Large intestine (tissue), 12 donors: ENCODE measurements at places on chromosomes 2 and 18. TPM values are rescaled to one million over a fixed set of nuclear protein-coding genes. Genes with fewer than 3 reads are reported as not detected.

The NEU2 gene
- not detected for polyA plus RNA-seq

The MRPS9 gene
- polyA plus RNA-seq: 32.8 TPM

The LIMS3 gene
- polyA plus RNA-seq: 2.2 TPM

DNA sequence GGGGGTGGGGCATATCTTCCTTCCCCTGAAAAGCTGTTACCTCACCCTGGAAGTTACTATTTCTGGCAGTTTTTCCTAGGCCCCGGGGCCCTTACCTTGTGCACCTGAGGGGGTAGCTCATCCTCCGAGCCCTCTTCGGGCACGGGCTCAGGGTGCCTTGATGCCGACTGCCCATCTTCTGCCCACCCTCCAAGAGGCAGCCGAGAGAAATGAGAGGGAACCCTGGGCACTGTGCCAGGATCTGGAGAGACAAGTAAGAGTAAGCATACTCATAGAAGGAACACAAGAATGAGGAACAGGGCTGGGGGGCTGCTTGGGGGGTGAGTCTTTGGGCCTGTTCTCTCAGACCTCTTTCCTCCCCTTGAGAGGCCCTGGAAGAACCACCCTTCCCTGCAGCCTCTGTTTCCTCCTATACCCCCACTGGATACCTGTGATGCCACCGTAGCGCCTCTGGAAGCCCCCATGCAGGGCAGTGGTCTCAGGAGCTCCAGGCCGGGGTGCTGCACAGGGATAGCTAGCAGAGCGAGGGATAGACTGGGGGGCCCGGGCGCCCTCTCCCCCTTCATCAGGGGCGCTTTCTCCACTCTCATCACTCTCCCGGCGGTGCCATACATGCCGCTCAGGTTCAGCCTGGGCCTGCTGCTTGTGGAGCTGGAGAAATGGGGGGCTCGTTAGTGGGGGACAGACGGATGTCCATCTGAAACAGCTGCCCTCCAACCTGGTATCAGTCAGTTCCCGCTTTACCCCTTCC lies 2.1 kb upstream of the ABCB6 start:
- no peak for DNase-seq

- DNase-seq: no peak
These were observed 181.5 kb downstream of the KLHL29 start for GRCh38 chr2:23566241-23567142.

GRCh38 chr2:48927355-48927754 lies 171.8 kb upstream of the LHCGR start:
- no peak for DNase-seq

- DNase-seq: no peak
These were observed 5.1 kb downstream of the SP140 start for GRCh38 chr2:230230496-230231200.

DNA sequence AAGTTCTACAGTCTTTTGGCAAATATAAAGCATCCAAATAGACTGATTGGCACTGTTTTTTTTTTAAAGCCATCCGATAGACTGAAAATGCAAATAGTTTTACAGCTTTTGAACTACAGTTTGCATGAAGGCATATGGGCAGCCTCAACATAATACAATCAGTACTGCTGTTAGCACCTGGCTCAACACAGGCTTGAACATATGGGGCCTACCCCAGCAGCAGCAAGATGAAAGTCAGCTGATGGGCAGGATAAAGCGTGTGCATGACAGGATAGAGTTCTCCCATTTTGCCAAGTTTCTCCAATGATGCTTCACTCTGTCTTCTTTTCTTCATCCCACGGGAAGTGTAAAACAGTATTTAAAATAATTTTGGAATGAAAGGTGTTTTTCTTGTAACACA lies 1.3 kb upstream of the AKAIN1 start:
- DNase-seq: no peak

GRCh38 chr2:27909901-27910300 lies 19.4 kb downstream of the BABAM2 start:
- no peak for DNase-seq

GRCh38 chr18:78721238-78721875 lies 258.3 kb upstream of the SALL3 start:
- peak; percentile 26 for DNase-seq

DNA sequence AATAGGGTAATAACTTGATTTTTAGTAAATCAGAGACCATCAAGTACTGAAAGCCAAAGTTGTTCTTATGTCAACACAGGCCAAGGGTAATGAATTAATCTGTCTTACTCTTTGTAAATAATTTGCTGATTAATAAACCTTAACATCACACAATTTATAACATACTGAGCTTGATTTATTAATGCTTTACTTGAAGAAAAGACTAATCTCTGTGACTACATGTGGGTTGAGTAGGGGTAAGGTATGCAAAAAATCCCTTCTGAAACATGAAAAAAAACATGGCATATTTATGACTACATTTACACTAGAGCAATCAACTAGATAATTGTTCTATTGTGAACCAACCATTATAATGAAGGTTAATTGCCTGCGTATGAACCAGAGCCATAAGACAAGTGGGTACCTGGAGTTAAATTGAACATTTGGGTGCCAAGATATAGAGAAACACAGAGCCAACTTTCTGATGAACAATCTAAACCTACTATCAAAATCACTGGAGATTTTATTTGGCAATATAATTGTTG lies 67.7 kb upstream of the GRB14 start:
- no peak for DNase-seq

DNA sequence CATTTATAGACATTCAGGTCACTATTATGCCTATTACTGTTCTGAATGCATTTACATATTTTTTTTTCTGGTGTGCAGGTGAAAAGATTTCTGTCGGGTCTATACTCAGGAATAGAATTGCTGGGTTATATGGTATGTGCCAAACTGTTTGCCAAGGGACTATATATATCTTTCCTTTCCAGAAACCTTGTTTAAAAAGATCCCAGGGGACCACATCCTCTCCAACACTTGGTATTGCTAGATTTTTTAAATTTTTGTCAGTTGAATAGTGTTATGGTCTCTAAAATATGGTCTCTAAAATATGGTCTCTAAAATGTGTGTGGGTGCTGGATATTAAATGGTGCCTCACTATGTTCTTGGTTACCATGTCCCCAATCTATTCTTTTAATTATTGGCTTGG lies 131.3 kb downstream of the INSIG2 start:
- DNase-seq: no peak

- peak; percentile 86 for DNase-seq
These were observed 215.4 kb upstream of the HNRNPA3 start for GRCh38 chr2:176997074-176997791.

The AKAIN1 gene
- 0.12 TPM for polyA plus RNA-seq

GRCh38 chr18:60117321-60117720 lies 217.5 kb downstream of the PMAIP1 start:
- no peak for DNase-seq

The RAB31 gene
- 15.5 TPM for polyA plus RNA-seq

The CAMKMT gene
- 9.2 TPM for polyA plus RNA-seq

DNA sequence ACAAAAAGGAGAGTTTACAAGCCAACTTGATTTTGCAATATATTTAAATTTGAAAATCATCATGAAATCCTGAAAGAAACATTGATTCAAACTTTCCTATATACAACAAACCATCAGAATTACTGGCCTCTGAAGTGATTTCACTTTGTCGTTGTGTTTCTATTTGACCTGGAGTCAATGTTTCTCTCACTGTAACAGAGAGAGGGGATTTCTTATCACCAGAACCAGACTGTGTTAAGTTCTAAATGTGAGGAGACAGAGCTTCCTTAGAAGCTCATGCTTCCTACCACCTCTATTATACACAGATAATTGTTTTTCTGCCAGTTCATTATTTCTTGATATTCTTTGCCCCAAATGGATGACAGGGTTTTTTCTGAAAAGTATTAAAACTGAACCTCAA lies 245.0 kb upstream of the RND3 start:
- no peak for DNase-seq

DNA sequence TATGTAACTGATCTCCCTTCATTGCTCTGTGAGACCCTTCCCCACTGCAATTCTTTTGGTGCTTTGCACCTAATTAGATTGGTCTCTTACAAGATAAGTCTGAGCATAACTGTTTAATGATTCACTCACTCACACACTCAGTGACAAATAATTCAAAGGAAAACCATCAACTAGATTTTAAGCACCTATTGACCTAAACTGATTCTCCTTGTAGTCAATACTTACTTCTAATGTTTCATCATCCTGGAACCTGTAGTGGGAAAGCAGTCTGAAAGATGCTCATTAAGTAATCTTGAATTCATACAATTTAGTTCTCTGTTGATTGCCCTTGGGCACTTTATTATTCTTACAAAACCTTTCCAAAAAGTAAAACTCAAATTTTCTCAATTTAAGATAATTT lies 74.3 kb upstream of the COL5A2 start:
- no peak for DNase-seq

The PHLPP1 gene
- polyA plus RNA-seq: 12.1 TPM

DNA sequence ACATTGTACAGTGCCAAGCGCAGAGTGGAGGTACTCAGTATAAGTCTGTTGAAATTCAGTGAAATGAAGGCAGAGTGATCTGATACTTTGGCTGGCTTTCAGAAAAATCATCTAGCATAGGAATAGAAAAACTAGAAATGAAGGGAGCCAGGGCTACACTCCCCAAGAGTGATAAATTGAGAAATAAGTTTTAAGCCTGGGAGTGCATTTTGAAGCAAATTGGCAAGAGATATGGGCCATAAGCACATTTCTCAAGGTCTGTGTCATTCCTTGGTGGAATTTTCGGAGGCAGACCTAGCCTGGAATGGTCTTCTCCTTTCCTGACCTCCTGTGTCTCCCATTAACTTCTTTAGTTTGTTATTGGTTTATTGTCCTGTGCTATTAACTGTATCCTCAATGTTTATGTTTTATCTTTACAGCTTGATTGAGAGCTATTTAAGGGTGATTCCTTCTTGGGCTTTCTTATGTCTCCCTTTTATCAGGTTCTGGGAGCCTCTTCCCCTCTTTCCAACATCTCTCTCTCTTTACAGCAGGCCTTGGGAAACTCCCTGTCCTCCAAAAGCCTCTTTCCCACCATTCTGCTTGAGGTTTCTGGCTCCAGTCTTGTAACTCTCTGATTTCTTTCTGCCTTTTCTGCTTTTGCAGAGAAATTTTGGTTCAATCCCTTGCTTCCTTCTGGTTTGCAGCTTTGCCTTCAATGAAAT lies 649.5 kb downstream of the SLC4A3 start:
- no peak for DNase-seq

GRCh38 chr2:201879996-201880395 lies 73.7 kb downstream of the CDK15 start:
- DNase-seq: no peak

The AP1S3 gene
- 6.3 TPM for polyA plus RNA-seq

The SLC9A4 gene
- 0.04 TPM for polyA plus RNA-seq

GRCh38 chr2:136019825-136020224 lies 34.4 kb upstream of the DARS1 start:
- DNase-seq: no peak

The HRH4 gene
- 0.19 TPM for polyA plus RNA-seq

The COL4A3 gene
- polyA plus RNA-seq: 0.19 TPM

The CD8B2 gene
- 0.42 TPM for polyA plus RNA-seq

DNA sequence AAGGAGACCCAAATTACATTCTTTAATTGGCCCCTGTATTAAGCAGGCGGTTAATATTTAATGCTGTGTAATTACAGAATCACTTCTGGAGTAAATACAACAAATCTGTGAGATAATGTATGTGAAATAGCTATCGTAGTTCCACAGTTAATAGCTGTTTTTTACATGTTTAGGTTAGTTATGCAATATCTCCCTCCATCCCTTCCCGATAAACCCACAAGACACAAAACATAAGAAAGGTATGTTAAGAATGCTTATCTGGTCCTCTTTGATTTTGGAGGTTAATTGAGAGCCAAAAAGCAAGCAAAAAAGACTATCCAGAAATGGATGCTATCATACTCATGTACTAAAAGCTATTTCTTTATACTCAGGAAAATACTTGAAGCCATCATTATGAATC lies 49.1 kb downstream of the ZNF638 start:
- DNase-seq: no peak

The ALKAL2 gene
- 4.4 TPM for polyA plus RNA-seq

DNA sequence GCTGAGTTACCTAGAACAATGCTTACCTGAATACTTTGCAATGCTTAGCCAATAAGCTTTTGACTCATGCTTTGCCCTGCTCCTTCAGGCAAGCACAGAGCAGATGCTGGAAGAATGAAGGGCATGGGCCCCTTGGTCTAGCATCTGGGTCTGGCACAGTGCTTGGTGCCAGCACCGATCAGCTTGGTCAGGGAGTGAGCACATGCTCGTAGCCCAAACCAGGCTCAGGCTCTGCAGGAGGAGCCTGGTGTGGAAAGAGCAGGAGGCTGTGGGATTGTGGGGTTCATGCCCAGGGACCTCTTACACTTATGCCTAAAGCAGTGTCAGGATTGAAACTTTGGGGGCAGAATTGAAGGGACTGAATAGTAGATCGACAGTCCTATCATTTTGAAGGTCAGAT lies 283.7 kb upstream of the PXDN start:
- no peak for DNase-seq

- no peak for DNase-seq
These were observed 35.7 kb downstream of the FEZ2 start for GRCh38 chr2:36562240-36562639.

DNA sequence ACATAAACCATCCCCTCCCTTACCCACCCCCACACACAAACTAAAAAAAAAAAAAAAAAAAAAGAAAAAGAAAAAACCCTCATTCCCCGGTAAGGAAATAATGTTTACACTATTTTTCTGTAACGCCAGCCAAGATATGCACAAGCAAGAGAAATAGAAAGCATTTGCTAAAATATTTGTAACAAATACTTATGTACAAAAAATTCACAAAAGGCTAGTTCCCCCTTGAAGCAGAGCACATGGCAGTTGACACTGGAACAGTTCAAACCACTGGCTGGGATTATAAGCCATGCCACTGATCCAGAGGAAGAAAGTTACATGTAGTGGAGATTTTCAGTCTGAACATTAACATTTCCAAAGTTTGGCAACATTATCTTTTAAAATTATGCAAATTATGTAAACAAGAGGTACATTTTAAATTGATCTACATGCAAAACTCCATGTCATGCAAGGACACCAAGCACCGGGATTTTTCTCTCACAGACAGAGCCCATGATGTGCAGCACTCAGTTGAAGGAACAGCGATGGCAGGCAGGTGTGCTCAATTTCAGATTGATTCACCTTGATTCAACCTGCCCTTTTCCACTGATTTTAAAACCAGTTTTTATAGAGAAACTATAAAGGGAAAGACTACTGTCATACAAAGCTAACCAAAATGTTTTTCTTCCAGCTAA lies 21.4 kb downstream of the PNO1 start:
- no peak for DNase-seq

GRCh38 chr2:221571551-221572218 lies 419 bp downstream of the EPHA4 start:
- peak; percentile 10 for DNase-seq

- DNase-seq: no peak
These were observed 5.5 kb upstream of the REV1 start for GRCh38 chr2:99495115-99495860.

GRCh38 chr2:178008636-178009289 lies 63.8 kb downstream of the PDE11A start:
- DNase-seq: peak; percentile 16

- DNase-seq: no peak
These were observed 99.0 kb downstream of the SP3 start for GRCh38 chr2:173865971-173866873.

The PHOSPHO2 gene
- 18.1 TPM for polyA plus RNA-seq

The DCDC2C gene
- 0.33 TPM for polyA plus RNA-seq
